ENCODE measurements at places on chromosomes 6 and 20.

DNA sequence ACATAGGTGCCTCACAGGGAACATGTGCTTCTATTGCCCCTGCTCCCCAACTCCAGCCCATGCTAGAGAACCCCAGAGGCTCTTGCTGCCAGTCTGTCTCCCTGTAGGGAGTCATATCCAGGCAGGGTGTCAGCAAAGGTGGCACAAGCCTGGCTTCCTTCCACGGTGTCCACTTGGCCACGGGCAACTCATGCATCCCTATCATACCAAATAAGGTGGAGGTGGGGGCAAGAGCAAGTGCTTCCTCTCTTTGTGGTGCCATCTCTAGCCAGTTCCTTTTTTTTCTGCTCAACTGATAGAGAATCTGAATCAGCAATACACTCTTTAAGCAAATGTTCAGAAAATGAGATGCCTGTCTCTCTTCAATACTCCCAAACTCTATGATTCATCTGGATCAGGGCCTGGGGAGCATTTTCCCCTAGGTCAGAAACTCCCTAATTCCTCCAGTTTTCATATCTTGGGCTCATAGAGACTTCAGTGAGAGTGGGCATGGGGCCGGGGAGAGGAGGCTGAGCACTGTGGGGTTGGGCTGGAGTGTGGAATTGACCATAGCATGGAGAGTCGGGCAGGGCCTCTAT lies 105.1 kb upstream of the GPR6 start:
- DNase-seq = no peak

- DNase-seq = no peak
These were observed 291.2 kb upstream of the HS3ST5 start for GRCh38 chr6:114634016-114634415.

- DNase-seq = no peak
These were observed 46.8 kb upstream of the BHLHE23 start for GRCh38 chr20:63053432-63054102.

DNA sequence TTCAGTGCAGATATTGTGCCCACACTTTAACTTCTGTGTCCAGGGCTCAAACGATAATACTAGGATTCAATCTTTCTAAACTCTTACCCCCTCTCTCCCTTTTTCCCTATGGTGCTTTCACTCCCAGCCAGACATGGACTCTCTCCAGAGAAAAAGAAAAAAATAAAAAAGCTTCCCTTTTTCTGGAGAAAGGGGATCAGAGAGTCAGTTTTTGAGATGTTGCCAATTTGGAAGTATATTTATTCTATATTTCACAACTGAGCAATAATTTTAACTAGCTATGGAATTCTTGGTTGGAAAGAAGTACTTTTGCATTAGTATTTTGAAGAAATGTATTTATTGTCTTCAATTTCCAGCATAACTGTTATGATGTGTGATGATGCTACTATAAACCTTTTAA lies 72.2 kb upstream of the ZFP64 start:
- DNase-seq = no peak

DNA sequence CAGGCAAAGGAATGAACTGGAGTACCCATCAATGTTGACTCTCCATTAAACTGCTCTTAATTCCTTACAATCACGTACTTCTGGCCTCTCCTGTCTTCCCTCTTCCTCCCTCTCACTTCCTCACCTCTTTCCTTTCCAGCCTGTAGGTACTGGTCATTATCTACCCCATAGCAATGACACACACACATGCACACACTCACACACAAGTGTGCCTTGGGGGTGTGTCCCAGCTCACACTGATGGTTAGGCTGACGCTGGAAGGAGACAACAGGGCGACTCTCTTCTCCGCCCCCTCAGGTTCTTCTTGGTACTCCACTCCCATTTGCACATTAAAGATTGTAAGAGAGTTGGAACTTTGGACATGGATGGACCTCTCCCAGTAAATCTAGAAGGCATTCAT lies 14.0 kb upstream of the SERPINB9 start:
- no peak for DNase-seq

DNA sequence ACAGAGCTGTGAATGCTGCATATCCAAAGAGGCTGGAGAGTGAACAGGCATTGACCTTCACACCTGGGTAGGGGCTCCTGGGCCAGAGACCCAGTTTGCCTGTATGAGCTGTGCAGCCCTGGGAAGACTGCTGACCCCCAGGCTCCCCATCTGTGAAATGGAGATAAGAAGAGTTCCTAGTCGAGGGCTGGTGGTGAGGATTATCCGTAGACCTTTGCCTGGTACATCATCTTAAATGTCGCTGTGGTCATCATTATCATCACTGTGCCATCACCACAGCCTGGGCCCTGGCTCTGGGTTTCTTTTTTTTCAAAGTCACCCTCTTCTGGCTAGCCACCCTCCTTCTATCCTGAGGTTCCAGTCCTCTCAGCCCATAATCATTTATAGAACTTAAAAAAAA lies 12.0 kb downstream of the AGPAT4 start:
- no peak for DNase-seq

DNA sequence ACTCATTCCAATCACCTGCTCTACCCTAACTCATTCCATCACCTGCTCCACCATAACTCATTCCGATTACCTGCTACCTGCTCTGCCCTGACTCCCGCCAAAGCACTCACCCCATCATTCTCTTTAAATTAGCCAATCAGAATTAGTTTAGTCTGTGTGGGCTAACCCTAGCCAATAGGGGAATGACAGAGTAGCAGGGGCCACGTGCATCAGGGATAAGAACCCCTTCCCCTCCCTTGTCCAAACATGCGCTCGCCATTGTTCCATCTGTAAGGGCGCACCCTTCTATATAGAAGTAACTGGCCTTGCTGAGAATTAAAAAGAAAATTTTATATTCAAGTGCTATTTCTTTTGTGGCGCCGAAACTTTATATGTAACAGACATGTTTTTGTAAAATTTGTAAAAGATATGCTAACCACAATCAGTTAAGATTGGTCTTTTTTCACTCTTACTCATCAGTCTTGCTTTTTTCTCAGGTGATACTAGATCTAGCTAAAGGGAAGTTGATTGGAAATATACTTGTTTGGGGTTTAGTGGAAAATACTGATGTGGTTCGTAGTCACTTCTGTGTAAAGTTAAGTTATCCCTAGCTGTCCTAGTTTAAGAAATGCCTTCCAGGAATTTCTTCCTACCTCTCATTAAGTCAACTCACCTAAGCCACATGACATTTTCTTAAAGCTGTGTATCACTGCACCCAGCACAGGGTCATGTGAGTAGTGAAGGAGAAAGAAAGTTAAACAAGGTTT lies 16.5 kb downstream of the RTN4IP1 start:
- DNase-seq = no peak

DNA sequence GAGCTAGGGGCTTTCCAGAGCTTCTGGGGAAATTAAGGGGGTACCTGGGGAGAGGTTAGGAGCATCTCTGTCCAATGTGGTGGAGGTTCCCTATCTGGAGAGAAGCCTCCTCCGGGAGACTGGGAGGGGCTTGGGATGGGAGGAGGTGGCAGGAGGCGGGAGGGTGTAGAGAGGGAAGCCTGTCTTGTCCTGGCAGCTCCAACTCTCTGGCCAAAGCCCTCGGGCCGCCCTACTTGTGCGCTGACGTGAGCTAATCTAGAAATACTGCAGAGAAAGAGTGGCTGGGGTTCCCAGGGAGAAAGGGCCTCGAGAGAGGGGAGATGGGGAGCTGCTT lies 1.6 kb upstream of the SLC32A1 start:
- no peak for DNase-seq
